Heart left ventricle (tissue), 16 donors: ENCODE measurements at places on chromosomes 13 and 19. TPM values are rescaled to one million over a fixed set of nuclear protein-coding genes. Genes with fewer than 3 reads are reported as not detected.
A peak's percentile ranks its signal among the peaks of the same experiment; 100 is the strongest.

GRCh38 chr13:100240109-100240779, 151.4 kb downstream of the PCCA start:
- DNase-seq = no peak

CPT1C gene
- polyA plus RNA-seq = 3.0 TPM

- no peak for DNase-seq
These were observed 476.9 kb upstream of the KLHL1 start for GRCh38 chr13:70585109-70585508.

DNA sequence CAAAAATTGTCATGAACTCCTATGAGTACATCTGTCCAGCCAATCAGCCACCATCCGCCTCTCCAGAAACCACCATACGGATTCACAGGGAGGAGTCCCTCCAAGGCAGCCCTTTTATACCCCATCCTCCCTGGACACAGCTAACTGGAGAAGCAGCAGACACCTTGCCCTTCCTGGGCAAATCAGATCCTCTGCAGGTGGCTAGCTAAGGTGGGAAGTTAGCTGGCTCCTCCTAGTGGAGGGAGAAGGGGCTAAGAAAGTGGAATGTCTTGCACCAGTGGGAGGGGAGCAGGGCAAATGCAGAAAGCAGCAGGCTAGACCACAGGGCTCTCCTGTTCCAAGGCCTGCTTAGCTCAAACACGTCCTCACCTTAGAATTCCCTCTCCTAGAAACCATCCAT, 46.2 kb upstream of the UQCRFS1 start:
- DNase-seq = no peak

GRCh38 chr13:30039511-30039911, 189.1 kb upstream of the UBL3 start:
- no peak for DNase-seq

DNA sequence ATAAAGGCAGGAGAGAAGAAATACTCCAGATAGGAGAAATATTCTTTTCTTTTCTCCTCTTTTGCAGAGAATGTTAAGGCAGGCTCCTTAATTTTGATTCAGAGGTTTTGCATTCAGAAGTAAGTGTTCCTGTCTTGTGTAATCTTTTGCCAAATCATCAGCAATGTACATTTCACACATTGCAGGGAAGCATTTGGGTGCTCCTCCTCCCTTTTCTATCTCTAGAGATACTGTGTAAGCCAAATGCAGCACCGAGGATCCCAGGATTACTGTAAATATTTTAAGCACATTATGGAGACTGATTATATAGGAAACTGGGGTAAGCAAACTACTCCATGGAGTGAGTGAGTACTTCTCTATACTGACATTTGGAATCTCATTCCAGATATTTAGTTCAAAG, 7.2 kb downstream of the ATP8A2 start:
- no peak for DNase-seq

DNA sequence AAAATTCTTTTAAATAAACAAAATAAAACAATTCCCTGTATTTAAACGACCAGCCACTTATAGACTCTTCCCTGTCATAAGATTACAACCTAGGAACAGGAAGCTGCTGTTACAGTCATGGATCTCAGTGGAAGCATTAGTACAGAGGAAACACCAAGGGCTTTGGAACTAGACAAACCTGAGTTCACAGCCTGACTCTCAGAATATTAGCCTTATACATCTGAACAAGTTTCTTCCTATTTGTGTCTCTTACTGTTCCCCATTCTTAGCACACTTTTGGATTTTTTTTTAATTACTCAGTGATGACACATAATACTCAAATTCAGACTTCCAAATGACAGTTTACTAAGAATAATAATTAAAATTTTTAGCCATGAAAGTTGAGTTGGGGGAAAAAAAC, 46.1 kb downstream of the ZDHHC20 start:
- no peak for DNase-seq

GRCh38 chr19:20279516-20279915, 112.5 kb downstream of the ZNF486 start:
- no peak for DNase-seq

GRCh38 chr13:43021926-43022670, 1.3 kb upstream of the DNAJC15 start:
- no peak for DNase-seq

FCAR gene
- 0.36 TPM for polyA plus RNA-seq

- DNase-seq = peak; percentile 10
These were observed 1.5 kb downstream of the N4BP2L1 start for GRCh38 chr13:32426191-32426989.

- no peak for DNase-seq
These were observed 60.0 kb downstream of the VWA8 start for GRCh38 chr13:41900918-41901317.

DNA sequence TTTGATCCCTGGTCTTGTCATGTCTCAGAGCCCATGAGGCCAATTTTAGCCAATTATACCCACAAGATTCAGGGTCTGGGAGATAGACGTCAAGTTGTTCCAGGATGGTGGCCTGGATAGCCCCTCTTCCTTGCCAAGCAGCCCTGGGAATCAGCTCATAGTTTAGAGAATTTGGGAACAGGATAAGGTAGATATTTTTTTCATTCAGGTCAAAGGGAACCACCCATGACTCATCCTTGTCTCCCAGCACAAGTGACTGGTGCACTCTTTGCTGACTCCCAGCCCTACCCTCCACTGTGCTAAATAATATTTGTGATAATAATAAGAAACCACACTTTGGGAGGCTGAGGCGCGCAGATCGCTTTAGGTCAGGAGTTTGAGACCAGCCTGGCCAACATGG, 17.1 kb upstream of the S1PR4 start:
- DNase-seq = no peak

SSC5D gene
- 0.91 TPM for polyA plus RNA-seq

GRCh38 chr13:42924344-42924743, 67.7 kb downstream of the EPSTI1 start:
- DNase-seq = no peak

DNA sequence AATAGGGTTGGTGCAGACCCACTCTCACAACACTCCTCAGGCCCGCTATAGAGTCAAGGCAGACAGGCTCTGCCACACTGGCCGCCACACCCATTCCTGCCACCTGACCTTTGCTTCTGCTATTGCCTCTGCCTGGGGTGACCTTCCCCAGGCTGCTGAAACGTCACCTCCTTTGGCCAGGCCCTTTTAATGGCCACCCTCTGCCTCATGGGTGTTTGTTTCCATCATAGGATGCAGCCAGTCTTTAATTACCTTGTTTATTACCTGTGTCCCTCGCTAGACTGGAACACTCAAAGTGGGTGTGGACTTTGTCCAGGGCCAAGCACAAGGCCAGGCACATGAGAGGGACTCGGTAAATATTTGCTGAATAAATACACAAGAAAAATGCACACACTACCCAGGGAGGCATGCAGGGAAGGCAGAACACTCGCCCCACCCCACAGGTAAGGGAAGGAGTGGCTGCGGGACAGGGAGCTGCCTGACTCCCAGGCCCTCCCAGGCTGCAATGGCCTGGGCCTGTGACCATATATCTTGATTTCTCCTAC, 3.2 kb downstream of the LSM4 start:
- no peak for DNase-seq

- DNase-seq = no peak
These were observed 39.9 kb downstream of the ELF1 start for GRCh38 chr13:40979232-40979631.

DNA sequence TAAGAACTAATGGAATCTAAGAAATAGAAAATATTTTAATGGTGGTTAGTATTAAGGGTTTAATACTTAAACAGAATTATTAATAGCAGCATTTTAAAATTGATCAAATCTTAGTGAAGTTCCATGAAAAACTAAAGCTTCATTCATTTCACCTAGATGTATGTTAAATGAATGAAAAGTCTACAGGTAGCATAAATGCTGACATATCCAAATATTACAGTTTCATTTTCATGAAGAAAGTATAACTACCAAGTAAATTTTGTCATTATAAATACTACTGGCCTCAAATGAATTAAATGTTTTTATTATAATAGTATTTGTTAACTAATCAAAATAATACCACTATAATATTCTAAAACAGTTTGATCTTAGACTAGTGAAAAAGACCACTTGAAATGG, 403.3 kb downstream of the LIG4 start:
- no peak for DNase-seq

GRCh38 chr13:109959903-109960302, 173.5 kb upstream of the IRS2 start:
- DNase-seq = no peak

C3 gene
- 136 TPM for polyA plus RNA-seq

- DNase-seq = no peak
These were observed 60.0 kb upstream of the SCEL start for GRCh38 chr13:77475345-77476084.

DCT gene
- not detected for polyA plus RNA-seq

- DNase-seq = peak; percentile 89
These were observed 129.0 kb upstream of the SPRY2 start for GRCh38 chr13:80469853-80470381.

ZNF223 gene
- 4.5 TPM for polyA plus RNA-seq

DNA sequence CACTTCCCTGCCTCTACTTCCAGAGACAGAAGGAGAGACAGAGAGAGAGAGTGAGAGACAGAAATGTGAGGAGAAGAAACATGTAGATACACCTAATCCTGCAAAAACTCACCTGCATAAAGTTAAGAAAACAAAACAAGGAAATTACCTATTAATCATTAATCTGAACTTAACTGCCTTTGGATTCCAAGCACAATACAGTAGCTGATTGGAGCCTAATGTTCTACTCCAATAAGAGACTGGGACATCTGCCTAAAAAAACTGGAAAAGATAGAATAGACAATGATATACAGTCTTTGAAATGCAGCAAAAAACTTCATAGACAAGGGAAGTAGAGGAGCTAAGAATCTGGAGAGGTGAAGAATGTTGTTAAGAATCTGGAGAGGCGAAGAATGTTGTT, 910.2 kb upstream of the SLC10A2 start:
- no peak for DNase-seq

DNA sequence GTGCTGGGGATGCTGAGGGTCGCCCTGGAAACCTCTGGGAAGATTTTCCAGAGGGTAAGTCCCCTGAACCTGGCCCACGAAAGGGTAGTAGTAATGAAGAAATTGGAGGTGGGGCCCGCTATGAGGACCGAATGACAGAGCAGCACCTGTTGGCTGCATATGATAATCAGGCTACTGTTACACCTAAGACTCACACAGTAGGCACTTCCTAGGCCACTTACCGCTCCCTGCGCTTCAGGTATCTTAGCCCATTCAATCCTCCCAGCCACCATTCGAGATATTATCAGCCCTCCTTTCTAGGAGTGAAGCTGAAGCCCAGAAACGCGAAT, 4.3 kb upstream of the LRFN3 start:
- DNase-seq = no peak

DNA sequence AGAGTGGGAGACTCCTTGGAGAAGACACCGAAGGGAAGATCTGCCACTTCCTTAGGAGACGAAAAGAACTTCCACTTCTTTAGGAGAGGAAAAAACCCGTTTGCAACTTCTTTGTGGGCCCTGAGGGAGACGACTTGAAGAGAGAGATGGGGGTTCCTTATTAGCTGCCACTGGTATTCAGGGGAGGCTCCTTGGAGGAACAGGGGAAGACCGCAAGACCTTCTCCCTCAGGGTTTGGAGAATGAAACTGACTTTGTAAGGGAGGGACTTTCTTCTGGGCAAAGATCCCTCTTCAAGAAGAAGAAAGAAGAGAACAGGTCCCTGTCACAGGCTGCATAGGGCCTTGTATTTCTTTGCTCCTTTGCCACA, 416 bp downstream of the BCKDHA start:
- no peak for DNase-seq

- no peak for DNase-seq
These were observed 774 bp downstream of the MAN2B1 start for GRCh38 chr19:12665671-12666264.

SLITRK6 gene
- 0.30 TPM for polyA plus RNA-seq

LAIR2 gene
- polyA plus RNA-seq = not detected

LHB gene
- polyA plus RNA-seq = not detected
